ENCODE measurements at places on chromosomes 5 and 9. TPM values are rescaled to one million over a fixed set of nuclear protein-coding genes. Genes with fewer than 3 reads are reported as not detected.

Gene PRSS3
- total RNA-seq, result not detected

Gene CORO2A
- total RNA-seq, result 1.2 TPM

Gene LCN9
- not detected for total RNA-seq

- no peaks in the 10 kb centered on the region for H3K4me1 ChIP-seq
- H3K4me3 ChIP-seq, result no peak overlapping the region
- DNase-seq, result no peak
- H3K27ac ChIP-seq, result no peak overlapping the region
- no peaks in the 10 kb centered on the region for H3K36me3 ChIP-seq
Observed at GRCh38 chr9:91678807-91679580, 255.4 kb upstream of the NFIL3 start.

Gene BRD9
- total RNA-seq, result 38.8 TPM

Gene ZSWIM6
- total RNA-seq, result 17.7 TPM

Gene ERAP2
- 10.7 TPM for total RNA-seq

Gene TCF7
- 0.55 TPM for total RNA-seq

DNA sequence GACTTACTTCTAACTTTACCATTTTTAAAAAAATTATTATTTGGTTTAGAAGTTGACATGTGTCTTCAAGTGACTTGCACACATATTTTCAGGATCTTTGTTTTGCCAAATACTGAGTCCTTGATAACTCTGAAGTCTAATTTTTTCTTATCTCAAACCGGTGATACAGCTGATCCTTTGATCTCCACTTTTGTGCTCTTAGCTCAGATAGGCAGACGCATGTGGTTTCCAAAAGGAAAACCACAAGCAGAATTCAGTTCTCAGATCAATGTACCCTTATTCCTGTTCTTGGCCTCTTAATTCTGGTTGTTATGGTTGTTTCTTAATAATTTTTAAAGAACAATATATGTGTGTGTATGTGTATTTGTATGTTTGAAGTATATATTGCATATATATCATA is 238.3 kb upstream of the EDIL3 start:
- H3K27me3 ChIP-seq, result no peaks in the 10 kb centered on the region
- no peaks in the 10 kb centered on the region for H3K4me1 ChIP-seq
- no peak overlapping the region for H3K4me3 ChIP-seq
- DNase-seq, result no peak
- H3K36me3 ChIP-seq, result no peaks in the 10 kb centered on the region

Gene LRRC70
- 3.2 TPM for total RNA-seq

Gene BASP1
- total RNA-seq, result 8.6 TPM

DNA sequence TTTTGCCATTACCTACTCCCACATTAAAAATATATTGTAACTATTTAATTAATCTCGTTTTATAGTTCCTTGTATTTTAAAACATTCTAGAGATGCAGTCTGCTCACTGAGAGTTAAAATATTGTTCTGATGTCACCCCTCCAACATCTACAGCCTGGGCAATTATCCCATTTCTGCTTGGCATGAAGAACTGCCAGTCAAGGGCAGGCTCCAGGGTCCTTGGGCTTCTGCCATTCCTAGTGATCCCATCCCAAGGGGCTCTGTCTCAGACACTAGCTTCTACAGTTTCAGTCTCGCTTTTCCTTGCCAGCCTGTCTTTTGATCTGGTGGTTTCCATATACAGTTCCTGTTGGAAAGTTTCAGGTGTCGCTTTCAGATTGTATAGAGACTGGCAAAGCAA is 287.2 kb downstream of the TMEM232 start:
- no peak overlapping the region for H3K27ac ChIP-seq
- H3K27me3 ChIP-seq, result no peaks in the 10 kb centered on the region
- no peak for DNase-seq

Gene BAAT
- not detected for total RNA-seq

Gene MIER3
- total RNA-seq, result 27.3 TPM

GRCh38 chr5:28850320-28850921 is 1812.0 kb upstream of the CDH9 start:
- H3K4me1 ChIP-seq, result no peaks in the 10 kb centered on the region
- H3K27ac ChIP-seq, result no peak overlapping the region
- no peaks in the 10 kb centered on the region for H3K36me3 ChIP-seq
- H3K27me3 ChIP-seq, result no peaks in the 10 kb centered on the region
- DNase-seq, result no peak
- no peak overlapping the region for H3K4me3 ChIP-seq

Gene CAAP1
- total RNA-seq, result 12.0 TPM

GRCh38 chr5:84113246-84114105 is 271.2 kb downstream of the EDIL3 start:
- H3K4me1 ChIP-seq, result no peaks in the 10 kb centered on the region
- no peak overlapping the region for H3K4me3 ChIP-seq
- no peak overlapping the region for H3K27ac ChIP-seq
- no peaks in the 10 kb centered on the region for H3K27me3 ChIP-seq
- no peaks in the 10 kb centered on the region for H3K36me3 ChIP-seq

DNA sequence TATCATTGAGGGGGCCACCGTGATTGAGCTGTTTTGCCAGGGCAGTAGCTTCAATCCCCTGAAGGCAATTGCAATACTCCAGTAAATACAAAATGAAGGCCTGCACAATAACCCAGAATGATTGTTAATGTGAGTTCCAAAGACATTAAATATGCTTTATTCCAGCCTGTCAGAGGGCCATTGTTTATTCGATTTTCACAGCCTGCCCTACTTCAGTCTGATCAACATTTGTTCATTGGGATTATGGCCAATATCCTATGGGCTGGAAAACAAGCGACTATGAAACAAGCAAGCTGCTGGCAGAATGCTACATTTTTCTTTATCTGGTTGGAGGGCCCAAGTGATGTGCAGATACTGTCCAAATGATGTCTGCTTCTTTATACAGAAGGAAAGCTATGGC is 543.1 kb downstream of the TLE1 start:
- H3K4me3 ChIP-seq, result no peak overlapping the region
- H3K36me3 ChIP-seq, result no peaks in the 10 kb centered on the region
- H3K4me1 ChIP-seq, result no peaks in the 10 kb centered on the region
- no peak for DNase-seq

DNA sequence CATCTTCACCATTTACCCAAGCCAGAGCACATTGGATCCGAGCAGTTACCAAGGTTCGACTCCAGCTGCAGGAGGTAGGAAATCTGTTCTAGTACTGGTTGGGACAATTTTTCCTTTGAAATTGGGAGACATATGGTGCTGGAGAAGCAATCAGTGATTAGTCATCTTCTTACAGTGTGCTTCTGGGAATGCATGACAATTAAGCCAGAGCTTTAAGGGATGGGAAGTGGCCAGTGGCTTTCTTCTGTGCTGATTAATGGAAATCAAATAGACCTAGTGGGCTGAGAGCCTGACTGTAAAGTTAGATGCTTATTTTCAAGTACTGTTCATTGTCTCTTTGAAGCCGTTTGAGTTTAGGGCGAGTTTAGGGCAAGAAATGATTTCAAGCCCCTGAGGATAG is 152.1 kb downstream of the UNC13B start:
- H3K36me3 ChIP-seq, result no peaks in the 10 kb centered on the region
- DNase-seq, result no peak
- H3K4me1 ChIP-seq, result no peaks in the 10 kb centered on the region
- no peak overlapping the region for H3K4me3 ChIP-seq

DNA sequence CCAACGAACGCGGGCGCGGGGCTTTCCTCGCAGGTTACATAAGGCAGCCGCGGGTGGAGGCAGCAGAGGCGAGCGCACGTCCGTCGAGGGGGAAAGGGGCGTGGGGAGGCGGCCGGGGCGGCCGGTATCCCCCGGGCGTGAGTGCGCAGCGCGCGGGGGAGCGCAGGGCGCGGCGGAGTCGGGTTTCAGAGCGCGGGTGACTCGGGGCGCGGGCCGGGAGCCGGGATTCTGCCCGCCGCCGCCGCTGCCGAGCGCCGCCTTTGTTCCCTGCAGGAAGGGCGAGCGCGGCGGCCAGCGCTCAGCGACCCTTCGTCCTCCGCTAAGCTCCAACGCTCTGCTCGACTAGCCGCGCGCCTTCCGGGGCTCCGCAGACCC is at the start of gene COL15A1:
COL15A1 (plus strand) TSS at position 226 of the 375 bp plus-strand sequence. CDS start 155 bp downstream, outside the sequence.
- H3K4me1 ChIP-seq, result no peaks in the 10 kb centered on the region
- peak within 1 kb of the TSS; percentile 78 for H3K4me3 ChIP-seq
- H3K36me3 ChIP-seq, result no peaks in the 10 kb centered on the region
- H3K27ac ChIP-seq, result peak within 1 kb of the TSS; percentile 85
- peak; percentile 76 for DNase-seq

GRCh38 chr5:144549580-144549979 is 378.9 kb downstream of the KCTD16 start:
- no peaks in the 10 kb centered on the region for H3K4me1 ChIP-seq
- no peak for DNase-seq
- H3K27ac ChIP-seq, result no peak overlapping the region
- H3K27me3 ChIP-seq, result no peaks in the 10 kb centered on the region

DNA sequence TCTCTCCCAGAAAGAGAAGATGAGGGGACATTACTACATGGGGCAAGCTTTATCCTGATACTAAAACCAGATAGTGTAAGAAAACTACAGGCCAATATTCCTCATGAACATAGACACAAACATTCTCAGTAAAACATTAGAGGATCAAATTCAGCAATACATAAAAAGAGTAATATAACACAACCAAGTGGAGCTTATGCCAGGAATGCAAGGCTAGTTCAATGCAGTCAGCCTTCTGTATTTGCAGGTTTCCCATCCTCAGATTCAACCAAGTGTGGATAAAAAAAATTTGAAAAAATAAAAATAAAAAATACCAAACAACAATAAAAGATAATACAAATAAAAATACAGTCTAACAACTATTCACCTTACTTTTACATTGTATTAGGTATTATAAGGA is 31.3 kb downstream of the CCDC69 start:
- DNase-seq, result no peak
- peaks cover 43% of the 10 kb centered on the region for H3K36me3 ChIP-seq
- no peaks in the 10 kb centered on the region for H3K4me1 ChIP-seq
- no peak overlapping the region for H3K27ac ChIP-seq
- no peaks in the 10 kb centered on the region for H3K27me3 ChIP-seq
- H3K4me3 ChIP-seq, result no peak overlapping the region

DNA sequence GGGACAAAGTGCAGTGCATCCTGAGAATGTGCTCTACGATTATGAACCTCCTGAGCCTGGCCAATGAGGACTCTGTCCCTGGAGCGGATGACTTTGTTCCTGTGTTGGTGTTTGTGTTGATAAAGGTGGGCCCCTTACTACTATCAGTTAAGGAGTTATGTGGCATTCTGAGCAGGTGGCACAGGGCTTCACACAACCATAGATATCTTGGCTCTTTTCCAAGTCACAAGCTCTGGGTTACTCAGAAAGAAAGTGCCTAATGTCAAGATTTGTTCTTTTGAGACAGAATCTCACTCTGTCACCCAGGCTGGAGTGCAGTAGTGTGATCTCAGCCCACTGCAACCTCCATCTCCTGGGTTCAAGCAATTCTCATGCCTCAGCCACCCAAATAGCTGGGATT is 99.0 kb downstream of the GAPVD1 start:
- H3K4me3 ChIP-seq, result no peak overlapping the region
- H3K4me1 ChIP-seq, result no peaks in the 10 kb centered on the region
- H3K27me3 ChIP-seq, result no peaks in the 10 kb centered on the region
- DNase-seq, result no peak
- peaks cover 9% of the 10 kb centered on the region for H3K36me3 ChIP-seq

Gene PCDHA1
- total RNA-seq, result not detected

Gene CBY3
- total RNA-seq, result not detected

Gene ARHGEF28
- 3.7 TPM for total RNA-seq

DNA sequence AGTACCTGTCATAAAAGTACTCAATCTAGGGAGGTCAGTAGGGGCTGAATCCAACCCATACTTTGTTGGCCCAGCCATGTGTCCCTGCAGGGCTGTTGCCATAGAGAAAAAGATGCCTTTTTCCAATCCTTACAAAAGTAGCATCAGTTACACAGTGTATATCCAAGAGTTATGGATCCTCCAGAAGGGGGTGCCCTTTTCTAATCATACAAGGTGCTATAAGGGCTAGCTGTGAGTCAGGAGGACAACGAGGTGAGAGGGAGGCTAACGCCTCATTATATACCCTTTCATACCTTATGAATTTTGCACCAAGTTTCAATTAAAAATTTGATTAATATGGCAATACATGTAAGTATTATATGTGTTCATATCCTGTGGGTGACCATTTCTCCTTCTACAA is 4.8 kb downstream of the KIAA0825 start:
- H3K27ac ChIP-seq, result no peak overlapping the region
- no peak for DNase-seq

- H3K4me1 ChIP-seq, result peaks cover 14% of the 10 kb centered on the region
- no peaks in the 10 kb centered on the region for H3K36me3 ChIP-seq
- peaks cover 37% of the 10 kb centered on the region for H3K27me3 ChIP-seq
- no peak overlapping the region for H3K27ac ChIP-seq
- no peak overlapping the region for H3K4me3 ChIP-seq
Observed at GRCh38 chr5:326109-326508, 4.6 kb downstream of the AHRR start.

DNA sequence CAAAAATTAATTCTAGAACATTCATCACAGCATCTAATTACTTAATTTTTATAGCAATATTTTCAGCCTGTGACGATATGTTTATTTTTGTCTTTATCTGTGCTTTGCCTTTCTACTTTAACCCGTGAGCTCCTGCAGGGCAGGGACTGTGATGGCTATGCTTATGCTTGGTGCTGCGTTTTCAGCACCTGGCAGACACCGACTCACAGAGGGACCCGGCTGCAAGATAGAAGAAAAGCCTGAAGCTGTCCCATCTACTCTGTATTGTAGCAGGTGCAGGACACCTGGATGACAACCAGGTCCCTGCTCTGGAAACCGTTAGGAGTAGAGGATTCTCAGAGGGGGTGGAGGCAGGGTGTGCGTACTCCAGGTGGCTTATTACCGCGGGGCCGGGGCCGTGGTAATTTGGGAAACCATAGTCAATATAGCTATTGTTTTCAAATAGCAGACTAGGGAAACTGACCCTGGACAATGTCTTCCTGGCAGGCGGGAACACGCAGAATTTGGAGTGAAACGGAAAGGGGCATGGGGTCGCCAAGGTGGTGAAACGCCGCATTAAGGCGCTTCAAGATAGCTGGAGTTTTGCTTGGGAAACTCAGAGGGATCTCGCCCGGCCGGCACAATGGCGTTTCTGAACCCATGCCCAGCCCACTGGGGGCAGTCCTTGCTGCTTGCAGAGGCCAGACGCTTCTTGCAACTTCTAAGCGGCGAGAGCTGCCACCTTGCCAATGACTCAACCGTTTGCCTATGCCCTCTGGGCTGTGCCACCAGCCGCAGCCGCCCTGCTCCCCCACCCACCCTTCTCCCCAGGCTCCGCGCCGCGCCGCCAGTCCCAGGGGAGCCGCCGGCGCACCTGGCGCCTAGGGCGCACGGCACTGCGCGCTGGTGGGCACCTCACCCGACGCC is 140.1 kb upstream of the PALM2AKAP2 start:
- H3K4me3 ChIP-seq, result peak overlapping the region; percentile 46
- no peak overlapping the region for H3K27ac ChIP-seq
- peaks cover 23% of the 10 kb centered on the region for H3K27me3 ChIP-seq
- H3K4me1 ChIP-seq, result peaks cover 10% of the 10 kb centered on the region
- H3K36me3 ChIP-seq, result no peaks in the 10 kb centered on the region
- DNase-seq, result peak; percentile 65

- peaks cover 3% of the 10 kb centered on the region for H3K27me3 ChIP-seq
- no peak overlapping the region for H3K4me3 ChIP-seq
- H3K27ac ChIP-seq, result no peak overlapping the region
- no peaks in the 10 kb centered on the region for H3K4me1 ChIP-seq
- no peaks in the 10 kb centered on the region for H3K36me3 ChIP-seq
Observed at GRCh38 chr9:117543089-117543488, 128.2 kb upstream of the ASTN2 start.
